ENCODE measurements at places on chromosomes 7 and 10.
A peak's percentile ranks its signal among the peaks of the same experiment; 100 is the strongest.

GRCh38 chr10:11217521-11217920 is 199.8 kb downstream of the CELF2 start:
- DNase-seq, result no peak

- peak; percentile 89 for DNase-seq
These were observed 186.6 kb upstream of the CELF2 start for GRCh38 chr10:10831085-10831484.

DNA sequence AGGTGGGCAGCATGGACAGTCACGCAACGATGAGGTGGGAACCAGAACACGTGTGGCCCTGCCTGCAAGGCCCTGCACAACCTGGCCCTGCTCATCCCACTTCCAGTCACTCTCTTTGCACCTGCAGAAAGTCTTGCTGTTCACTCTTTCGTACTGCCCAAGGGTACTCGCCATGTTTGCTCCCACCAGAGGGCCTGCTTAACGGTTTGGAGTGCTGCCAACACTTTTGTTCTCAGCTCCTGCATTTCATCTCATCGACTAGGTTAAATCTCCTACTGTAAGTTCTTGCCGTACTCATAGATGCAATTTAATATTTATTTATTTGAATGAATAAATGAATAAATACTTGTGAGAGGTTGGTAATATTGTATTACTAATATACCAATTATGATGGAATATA is 315.3 kb downstream of the SDK1 start:
- DNase-seq, result no peak

GRCh38 chr7:151095123-151095797 is 9.0 kb downstream of the AGAP3 start:
- no peak for DNase-seq

DNA sequence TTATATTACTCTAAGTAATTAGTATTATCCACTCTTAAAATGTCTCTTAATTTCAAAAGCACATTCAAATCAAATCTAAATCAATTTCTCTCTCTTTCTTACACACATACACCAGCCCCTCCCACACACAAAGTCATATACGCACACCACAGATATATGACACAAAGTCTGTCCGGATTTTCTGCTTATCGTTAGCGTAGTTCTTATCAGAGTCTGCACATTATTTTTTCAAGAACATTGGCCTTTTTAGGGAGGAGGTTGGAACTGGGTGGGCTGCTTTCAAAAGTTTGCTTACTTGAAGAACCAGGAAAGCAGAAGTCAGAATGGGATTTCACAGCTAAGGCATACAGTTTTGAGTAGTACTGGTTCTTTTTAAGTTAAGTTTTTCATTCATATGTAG is 387.6 kb upstream of the CHRM2 start:
- no peak for DNase-seq

DNA sequence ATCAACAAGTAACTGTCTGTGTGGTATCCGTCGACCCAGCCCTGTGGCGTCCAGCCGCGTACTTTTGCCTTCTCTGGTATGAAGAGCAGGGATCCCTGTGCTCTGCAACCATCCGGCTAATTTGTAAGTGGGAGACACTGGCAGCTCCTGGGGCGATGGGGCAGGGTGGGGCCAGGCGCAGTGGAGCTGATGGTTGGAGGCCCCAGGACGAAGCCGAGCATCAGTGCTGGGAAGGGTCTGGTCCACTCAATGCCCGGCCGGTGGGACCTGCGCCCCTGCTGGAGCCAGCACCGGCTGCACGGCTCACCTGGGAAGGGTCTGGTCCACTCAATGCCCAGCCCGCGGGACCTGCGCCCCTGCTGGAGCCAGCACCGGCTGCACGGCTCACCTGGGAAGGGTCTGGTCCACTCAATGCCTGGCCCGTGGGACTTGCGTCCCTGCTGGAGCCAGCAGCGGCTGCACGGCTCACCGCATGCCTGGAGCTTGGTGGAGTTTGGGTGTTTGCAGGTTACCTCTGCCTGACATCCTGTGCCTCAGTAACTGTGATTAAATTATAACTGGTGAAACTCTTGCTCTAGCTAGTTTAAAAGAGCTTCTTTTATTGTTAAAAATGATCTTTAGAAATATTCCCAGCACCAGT is 96.1 kb downstream of the NKX6-2 start:
- DNase-seq, result no peak

DNA sequence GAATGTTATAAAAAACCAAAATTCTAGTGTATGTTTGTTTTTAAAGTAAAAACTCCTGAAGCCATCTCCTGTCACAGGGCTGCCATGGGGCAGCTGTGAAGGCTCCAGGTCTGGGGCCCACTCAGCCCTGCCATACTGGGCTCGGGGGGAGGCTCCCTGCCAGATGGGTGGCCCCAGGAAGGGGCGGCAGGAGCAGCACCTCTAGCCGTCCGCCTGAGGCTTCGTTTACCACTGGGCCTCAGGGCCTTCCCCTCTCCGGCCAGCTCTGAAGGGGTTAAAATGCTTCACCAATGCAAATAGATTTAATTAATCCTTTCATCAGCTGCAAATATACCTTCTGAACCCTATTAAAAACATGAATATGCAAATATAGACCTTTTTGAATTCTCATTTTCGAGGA is 139.0 kb downstream of the ELFN1 start:
- no peak for DNase-seq

GRCh38 chr7:131493581-131493980 is 62.8 kb downstream of the PODXL start:
- no peak for DNase-seq

DNA sequence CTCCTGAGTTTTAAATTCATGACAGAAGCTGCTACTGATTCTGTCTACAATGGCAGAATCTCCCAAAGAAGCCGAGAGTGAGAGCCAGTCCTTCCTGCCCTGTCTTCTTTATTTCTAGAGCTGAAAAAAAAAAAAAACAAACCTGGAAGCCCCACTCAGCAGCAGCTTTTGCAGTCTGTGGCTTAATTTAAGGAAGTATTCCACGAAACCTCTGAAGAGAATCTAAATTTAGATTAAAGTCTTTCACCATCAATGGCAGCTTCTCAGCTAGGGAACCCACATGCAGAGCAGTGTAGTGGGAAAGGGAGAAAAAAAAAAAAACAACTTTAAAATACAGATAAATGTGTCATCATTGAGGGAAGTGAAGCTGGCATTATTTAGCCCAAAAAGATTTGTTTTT is 23.4 kb downstream of the SMURF1 start:
- no peak for DNase-seq

DNA sequence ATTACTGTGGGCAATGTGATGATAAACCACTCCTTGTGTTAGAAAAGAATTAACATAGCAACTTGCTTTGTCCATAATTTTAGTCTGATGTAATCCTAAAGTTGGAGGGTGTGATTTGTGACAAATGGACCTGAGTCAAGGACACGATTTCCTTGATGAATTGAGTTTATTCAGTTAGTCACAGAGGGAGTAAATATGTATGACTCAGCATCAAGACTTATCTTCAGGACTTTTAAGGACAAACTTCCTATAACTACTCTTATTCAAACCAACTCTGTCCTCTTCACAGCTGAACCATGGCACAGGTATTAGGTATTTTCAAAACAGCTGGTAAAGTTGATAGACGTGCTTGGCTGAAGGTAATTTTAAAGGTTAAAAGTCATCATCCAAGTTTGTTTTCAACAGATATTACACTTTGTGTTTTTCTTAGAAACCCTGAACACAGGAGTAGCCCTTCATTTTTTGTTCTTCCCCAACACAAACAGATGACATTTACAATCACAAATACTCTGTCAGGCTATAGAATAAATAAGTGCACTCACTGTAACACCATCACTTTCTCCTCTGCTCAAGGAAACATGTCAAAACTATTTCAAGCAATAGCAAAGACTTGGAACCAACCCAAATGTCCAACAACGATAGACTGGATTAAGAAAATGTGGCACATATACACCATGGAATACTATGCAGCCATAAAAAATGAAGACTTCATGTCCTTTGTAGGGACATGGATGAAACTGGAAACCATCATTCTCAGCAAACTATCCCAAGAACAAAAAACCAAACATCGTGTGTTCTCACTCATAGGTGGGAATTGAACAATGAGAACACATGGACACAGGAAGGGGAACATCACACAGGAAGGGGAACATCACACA is 54.5 kb downstream of the COA1 start:
- DNase-seq, result peak; percentile 62

- DNase-seq, result no peak
These were observed 12.1 kb upstream of the SNX13 start for GRCh38 chr7:17952387-17952786.

GRCh38 chr7:132805766-132806165 is 229.5 kb upstream of the PLXNA4 start:
- no peak for DNase-seq

GRCh38 chr7:143953421-143953820 is 1.2 kb upstream of the OR2F1 start:
- no peak for DNase-seq

GRCh38 chr10:107708981-107709380 is 544.5 kb upstream of the SORCS1 start:
- DNase-seq, result no peak

DNA sequence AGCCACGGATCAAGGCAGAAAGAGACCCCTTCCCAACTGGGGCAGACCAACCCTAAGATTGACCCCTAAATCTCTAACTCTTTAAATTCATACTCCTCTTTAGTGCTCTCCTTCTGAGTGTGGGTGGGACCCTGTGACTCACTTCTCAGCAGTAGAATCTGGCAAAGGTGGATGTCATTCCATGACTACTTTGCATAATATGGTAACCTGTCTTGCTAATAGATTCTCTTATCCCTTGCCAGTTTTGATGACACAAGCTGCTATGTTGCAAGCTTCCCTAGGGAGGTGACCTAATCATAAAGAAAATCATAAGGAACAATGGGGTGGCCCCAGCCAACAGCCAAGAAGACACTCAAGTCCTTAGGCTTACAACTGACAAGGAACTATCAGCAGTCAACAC is 155.4 kb upstream of the VWC2 start:
- DNase-seq, result no peak

DNA sequence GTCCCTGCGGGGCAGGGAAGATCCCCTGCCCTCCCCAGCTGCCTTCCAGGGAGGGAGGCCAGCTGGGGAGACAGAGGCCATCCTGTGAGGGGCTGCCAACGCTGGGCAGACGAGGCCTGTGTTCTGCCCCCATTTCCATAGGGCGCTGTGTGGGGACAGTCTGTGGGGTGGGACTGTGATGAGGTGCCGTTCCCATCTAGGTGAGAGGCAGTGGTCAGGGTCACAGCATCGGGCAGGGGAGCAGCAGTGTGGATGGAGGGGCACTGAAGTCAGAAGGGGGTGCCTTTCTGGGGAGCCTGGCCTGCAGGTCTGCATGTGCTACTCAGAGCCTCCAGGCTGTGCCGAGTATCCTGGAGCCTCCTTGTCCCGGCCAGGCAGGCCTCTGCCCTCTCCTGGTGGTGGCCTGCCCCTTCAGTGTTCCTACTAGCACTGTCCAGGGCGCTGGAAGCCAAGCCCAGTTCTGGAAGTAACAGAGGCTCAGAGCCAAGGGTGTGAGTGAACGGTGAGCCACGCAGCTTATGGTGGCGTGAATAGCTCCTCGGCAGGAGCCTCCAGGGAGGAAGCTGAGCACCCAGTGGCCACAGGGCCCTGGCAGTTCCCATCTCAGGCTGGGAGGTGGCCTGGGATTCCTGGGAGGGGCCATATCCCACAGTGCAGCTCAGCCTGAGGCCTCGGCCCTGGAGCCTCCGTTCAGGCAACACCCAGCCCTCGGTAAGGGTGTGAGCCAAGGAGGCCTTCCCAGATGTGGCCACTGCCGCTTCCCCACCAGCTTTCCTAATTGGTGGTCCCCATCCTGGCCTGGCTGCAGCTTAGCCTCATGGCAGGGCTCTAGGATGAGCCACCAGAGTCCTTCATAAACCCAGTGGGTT is 23.3 kb upstream of the CSGALNACT2 start:
- DNase-seq, result no peak

GRCh38 chr10:125105706-125106255 is 54.6 kb downstream of the CTBP2 start:
- no peak for DNase-seq

DNA sequence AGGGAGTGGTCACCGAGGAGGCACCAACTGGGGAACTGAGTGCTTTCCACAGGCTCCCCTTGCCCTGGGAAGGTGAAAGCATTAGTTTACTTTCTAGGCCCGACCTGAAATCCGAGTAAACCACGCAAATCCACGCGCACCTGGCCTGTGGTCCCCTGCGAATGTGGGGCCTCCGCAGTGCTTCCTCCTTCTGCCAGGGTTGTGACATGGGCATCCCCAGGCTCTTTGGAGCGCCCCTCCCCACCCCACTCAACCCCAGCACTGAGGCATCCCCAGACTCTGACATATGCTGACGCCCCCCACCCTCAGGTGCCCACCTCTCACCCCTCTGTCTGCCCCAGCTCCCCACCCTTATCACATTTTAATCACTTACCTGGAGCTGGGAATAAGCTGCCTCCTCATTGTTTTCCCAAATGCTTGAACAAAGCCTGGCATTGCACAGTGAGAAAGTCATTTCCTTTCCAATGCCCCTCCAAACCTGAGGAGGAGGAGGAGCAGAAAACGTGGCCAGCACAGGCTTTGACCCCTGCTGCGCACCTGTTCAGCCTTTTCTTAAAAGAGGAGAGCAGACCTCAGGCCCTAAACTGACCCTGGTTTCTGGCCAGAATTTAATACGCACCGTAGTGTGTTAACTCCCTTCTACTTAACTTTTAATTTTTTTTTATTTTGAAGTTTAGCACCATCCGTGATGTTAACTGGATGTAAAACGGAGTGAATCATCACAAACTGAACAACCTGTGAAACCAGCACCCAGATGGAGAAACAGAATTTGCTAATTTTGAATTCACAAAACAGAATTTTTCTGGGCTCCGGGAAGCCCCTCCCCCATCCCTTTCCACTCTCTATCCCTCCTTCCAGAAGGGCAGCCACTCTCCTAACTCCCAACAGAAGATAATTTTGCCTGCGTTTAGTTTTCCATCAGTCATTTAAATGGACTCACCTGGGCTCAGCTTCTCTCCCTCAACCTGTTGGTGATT is 129.4 kb downstream of the WDR11 start:
- no peak for DNase-seq

- no peak for DNase-seq
These were observed 42.5 kb downstream of the MYO1G start for GRCh38 chr7:44936322-44936721.

DNA sequence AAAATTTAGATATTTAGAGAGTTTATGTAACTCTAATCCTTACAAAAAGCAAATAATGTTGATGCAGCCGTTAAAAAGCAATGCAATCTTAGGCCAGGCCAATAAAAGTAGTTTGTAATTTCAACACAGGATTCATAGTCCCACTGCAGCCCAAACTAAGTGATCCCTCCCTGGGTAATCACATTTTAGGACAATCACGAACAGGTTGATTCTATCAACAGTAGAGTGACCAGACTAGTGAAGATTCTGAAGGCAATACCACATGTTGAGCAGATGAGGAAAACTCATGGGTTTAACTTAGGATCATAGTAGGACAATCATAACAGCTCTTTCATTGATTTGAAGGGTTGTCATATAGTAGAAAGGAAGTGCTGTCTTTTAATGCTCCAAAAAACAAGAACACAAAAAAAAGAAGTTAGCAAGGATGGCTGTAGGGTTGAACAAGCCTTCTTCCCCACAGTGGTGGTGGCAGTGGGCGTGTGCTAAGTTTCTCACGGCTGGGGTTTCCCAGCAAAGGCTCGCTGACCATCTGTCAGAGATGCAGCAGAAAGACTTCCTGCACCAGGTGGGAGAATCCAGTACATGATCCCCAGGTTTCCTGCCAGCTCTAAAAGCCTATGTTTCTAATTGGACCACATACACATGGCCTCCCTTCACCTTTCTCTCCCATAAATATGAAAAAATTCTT is 212.2 kb downstream of the CHRM2 start:
- no peak for DNase-seq

Data from skeletal muscle cell (primary cell).